ENCODE measurements at places on chromosomes 1 and 21.

- no peak for DNase-seq
These were observed 3.1 kb downstream of the ACTA1 start for GRCh38 chr1:229430761-229431283.

- no peak for DNase-seq
These were observed 829.2 kb upstream of the ADAMTS5 start for GRCh38 chr21:27796106-27796505.

DNA sequence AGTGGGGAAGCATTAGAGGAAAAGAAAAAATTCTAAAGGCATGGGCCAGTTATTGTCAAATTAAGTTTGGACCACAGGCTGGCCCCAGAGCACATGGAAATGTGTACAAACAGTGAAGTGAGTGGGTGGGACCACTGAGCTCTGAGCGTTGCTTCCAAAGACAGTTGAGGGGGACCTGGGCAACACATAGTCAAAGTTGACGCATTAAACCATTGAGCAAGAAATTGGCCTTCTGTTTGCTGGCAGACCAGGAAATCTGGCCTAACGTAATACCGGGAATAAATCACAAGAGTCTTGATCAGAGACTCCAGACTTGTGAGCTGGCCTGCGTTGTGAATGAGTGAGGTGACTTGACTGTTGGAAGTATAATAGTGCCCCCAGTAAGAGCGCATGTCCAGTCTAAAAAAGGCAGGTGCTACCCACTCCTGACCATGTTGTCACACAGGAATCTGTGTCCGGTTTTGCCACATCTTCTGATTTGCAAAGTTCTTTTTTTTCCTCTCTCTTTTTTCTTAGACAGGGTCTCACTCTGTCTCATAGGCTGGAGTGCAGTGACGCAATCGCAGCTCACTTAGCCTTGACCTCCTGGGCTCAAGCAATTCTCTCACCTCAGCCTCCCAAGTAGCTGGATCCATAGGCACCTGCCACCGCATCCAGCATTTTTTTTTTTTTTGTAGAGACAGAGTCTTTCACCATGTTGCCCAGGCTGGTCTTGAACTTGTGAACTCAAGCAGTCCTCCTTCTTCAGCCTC is 10.7 kb downstream of the EPHB2 start:
- DNase-seq, result no peak

- no peak for DNase-seq
These were observed 14.0 kb downstream of the TRIM62 start for GRCh38 chr1:33167650-33168447.

GRCh38 chr1:227788271-227789083 is 27.0 kb upstream of the PRSS38 start:
- DNase-seq, result peak; percentile 19

DNA sequence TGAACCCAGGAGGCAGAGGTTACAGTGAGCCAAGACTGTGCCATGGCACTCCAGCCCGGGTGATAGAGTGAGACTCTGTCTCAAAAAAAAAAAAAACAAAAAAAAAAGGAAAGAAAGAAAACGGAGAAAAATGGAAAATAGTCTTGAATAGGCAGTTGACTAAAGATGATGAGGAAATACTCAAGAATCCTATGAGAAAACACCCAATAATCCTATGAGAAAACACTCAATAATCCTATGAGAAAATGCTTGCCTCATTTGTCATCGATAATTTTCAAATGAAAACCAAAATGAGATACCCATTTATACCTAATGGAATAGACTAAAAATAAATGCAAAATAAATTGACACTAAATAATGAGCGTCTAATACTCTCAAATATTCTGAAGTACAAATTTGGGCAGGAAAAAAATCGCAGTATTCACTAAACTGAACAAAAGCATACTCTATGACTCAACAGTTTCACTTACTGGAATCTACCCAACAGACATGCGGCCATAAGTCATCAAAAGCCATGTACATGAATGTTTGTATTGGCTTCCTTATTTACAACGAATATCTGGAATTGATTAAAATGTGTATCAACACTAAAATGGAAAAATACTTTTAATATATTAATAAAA is 733.9 kb upstream of the CHRM3 start:
- DNase-seq, result no peak

GRCh38 chr1:171266930-171267329 is 18.6 kb downstream of the FMO1 start:
- no peak for DNase-seq

- DNase-seq, result no peak
These were observed 217.9 kb upstream of the NRIP1 start for GRCh38 chr21:15282665-15283064.

DNA sequence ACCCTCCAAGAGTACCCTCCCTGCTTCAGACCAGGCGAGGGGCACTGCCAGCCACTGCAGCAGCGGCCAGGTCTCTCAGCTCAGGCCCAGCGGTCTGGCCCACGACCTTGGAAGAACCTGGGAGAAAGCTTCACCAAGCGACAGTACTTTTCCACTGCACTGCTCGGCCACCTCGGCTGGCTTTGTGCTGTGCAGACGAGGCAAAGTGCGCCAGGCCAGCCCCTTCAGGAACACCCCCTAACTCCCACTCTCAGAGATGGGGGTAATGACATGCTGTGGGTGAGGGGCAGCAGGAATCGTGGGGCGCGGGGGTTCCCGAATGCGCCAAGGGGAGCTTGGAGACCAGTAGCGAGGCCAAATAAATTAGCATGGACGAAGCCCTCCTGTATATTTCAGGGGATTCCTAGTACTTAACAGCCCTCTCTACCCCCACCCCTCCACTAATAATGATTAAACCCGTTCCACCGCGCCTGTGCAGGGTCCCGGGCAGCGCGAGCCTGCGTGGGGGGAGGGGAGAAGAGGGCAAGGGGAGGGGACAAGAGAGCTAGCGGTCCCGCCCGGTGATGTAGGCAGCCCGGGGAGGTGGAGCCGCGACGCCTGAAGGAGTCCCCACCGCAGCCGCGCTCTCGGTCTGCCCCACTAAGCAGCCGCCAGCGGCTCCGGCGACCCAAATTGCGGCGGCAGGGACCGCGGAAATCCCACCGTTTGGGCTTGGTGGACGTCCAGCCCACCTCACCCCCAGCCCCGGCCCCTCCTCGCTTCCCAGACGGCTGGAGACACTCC is at the start of gene FAM43B:
Gene FAM43B, plus strand, starts transcription at position 629 of the 783 bp plus-strand sequence. CDS start 401 bp downstream, outside the sequence.
- DNase-seq, result no peak

GRCh38 chr1:9086796-9087195 is 17.4 kb upstream of the SLC2A5 start:
- DNase-seq, result no peak

DNA sequence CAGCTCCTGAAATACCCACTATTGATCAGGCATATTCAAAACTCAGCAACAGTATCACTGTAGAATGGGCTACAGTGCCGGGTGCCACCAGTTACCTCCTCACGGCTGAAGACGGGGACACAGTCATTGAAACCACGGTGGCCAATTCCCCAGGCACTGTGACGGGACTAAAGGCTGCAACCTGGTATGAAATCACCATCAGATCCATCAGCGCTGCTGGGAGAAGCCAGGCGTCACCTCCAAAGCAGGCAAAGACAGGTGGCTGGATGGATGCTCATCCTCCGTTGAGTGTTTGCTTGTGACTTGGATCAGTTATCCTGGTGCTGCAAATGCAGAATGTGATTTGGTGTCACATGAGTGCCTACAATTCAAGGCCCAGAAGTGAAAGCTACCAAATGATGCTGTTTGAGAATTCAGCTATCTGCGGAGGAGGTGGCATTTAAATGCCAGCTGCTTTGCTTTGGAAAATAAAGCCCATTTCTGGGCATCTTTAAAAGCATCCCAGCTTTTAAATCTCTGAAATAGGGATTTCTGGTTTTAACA is 5.1 kb downstream of the FNDC7 start:
- DNase-seq, result no peak

DNA sequence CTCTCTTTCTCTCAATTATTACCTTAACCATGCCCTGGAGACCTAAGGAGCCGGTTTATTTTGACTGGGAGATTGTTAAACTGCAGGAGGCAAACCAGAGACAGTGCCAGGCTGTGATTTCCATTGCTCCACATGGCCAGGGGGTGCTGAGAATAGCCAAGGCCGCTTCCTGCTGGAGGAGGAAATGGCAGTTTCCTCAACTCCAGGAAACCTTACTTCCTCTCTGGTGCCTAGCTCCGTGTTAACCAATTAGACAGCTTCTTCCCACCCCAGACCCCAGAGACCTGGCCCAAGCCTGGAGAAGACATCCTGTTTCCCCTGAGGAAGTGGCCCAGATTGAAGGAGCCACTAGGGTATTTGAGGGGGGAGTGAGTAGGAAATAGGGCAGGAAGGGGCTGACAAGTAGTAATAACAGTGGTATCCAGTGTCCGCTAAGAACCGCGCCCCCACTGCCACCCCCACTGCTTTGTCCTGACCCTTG is 161.2 kb downstream of the PLPP3 start:
- no peak for DNase-seq

DNA sequence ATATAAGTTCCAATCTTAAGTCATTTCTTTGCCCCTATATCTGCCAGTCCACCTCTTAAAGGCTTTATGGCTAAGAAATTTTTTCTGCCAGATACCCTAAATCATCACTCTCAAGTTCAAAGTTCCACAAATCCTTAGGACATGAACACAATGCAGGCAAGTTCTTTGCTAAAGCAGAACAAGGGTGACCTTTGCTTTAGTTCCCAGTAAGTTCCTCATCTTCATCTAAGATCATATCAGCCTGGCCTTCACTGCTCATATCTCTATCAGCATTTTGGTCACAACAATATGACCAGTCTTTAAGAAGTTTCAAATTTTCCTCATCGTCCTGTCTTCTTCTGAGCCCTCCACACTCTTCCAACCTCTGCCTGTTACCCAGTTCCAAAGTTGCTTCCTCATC is 402.2 kb upstream of the RUNX1 start:
- no peak for DNase-seq

DNA sequence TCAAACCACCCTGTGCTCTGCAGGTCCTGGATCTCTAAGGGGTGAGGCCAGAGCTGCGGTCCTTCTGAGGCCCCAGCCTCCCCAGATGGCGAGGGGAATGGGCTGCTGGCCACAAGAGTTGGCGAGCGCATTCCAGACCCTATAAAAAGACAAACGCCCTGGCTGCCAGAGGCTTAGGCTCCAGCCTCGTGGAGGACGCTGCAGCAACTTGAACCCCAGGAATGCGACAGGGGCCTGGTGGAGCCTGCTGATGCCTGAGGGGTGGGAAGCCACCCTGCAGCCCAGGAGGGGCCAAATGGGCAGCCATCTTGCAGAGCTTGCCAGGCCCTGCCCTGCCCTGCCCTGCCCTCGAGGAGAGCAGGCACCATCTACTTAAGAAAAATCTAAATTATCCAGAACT is 8.6 kb downstream of the CACNA1S start:
- no peak for DNase-seq

DNA sequence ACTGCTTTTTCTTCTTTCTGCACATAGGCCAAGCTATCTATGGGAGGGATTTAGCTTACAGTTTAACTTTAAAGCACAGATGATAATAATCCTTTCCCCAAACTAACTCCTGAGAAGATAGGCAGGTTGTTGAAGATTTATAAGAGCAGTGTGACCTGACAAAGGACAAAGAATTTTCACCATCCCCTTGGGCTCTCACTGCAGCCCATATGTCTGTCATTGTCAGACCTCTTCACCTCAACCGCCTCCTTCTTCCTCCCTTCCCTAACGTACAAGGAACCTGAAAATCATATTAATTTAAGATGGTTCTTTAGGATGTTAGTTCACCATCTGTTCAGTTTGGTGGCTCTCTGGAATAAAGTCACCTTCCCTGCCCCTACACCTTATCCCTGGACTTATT is 5.0 kb downstream of the RNU1-2 start:
- no peak for DNase-seq

GRCh38 chr1:63322114-63322943 is at the start of gene FOXD3:
FOXD3 (plus strand) TSS chr1:63322567; CDS start chr1:63323059, 492 bp downstream.
- peak; percentile 67 for DNase-seq

- DNase-seq, result no peak
These were observed 86.7 kb upstream of the MARK1 start for GRCh38 chr1:220441211-220441610.

- DNase-seq, result no peak
These were observed 10.4 kb downstream of the CLCNKB start for GRCh38 chr1:16053781-16054502.

GRCh38 chr1:161805399-161806197 is 39.5 kb downstream of the ATF6 start:
- DNase-seq, result no peak

GRCh38 chr1:157247005-157247763 is 109.0 kb upstream of the ETV3 start:
- DNase-seq, result no peak

GRCh38 chr1:105641407-105641806 is 1415.1 kb upstream of the PRMT6 start:
- DNase-seq, result no peak

DNA sequence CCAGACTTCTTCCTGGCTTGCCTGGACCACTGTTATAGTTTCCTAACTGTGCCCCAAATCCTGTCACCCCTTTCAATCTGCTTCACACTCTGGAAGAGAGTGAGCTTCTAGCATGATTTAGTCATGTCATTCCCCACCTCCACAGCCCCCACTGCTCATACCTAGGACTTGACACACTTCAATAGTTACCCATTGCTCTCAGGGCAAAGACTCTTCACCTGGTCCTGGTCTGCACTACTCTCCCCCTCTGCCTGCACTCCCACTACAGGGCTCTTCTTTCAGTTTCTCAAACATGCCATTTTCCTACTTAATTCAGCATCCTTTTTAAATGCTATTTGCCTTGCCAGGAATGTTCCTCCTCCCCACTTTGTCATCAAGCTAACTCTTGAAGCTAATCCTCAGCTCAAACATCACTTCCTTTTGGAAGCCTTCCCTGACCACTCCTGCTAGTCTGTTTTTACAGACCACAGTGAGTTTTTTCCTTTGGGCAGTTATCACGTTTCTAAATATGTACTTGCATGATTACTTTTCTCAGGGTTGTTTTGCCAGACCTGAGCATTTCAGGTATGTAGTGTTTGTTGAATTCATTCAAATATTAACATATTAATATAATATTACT is 24.7 kb downstream of the CYP2J2 start:
- DNase-seq, result no peak

DNA sequence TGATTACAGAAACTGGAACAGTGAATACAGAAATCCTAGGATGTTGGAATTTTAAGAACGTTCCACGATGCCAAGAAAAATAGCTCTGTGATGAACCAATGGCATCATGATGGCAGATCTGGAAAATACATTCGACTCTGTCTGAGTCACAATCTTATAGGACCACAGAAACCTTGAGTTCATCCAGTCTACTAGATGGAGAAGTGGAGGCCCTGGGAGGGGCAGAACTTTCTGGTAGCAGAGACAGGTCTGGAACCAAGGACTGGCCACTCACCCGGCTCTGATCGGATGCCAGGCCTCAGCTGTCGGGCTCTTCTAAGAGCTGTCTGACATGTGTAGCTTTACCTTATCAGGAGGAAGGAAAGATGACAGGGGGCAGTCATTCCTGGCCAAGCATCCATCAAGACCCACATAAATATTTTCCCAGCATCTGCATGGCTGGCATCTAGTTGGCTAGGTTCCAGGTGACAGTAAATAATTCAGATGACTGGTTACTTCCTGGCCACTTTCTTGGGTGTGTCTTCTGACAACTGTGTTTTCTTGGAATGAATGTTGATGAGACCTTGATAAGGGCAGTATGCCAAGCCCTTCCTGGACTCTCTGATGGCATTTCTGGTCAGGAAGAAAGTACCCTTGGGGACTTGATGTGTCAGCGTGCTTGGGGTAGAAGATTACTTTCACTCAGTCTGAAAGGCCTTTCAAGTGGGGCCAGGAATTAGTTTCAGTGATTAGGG is 72.6 kb upstream of the TRABD2B start:
- DNase-seq, result no peak

GRCh38 chr1:214525535-214526019 is 25.8 kb downstream of the PTPN14 start:
- DNase-seq, result no peak

GRCh38 chr1:62746086-62746808 is 37.7 kb upstream of the ATG4C start:
- no peak for DNase-seq

Data from NCI-H187 (cell line).